Activated CD4-positive, alpha-beta T cell treated with anti-CD3 and anti-CD28 coated beads for 36 hours (primary cell): ENCODE measurements at places on chromosomes 2 and 18.

GRCh38 chr2:197784956-197785941 is at the start of gene BOLL:
Gene BOLL (minus strand): TSS chr2:197785319. CDS start chr2:197781850, 3,469 bp downstream.
- DNase-seq, result no peak

DNA sequence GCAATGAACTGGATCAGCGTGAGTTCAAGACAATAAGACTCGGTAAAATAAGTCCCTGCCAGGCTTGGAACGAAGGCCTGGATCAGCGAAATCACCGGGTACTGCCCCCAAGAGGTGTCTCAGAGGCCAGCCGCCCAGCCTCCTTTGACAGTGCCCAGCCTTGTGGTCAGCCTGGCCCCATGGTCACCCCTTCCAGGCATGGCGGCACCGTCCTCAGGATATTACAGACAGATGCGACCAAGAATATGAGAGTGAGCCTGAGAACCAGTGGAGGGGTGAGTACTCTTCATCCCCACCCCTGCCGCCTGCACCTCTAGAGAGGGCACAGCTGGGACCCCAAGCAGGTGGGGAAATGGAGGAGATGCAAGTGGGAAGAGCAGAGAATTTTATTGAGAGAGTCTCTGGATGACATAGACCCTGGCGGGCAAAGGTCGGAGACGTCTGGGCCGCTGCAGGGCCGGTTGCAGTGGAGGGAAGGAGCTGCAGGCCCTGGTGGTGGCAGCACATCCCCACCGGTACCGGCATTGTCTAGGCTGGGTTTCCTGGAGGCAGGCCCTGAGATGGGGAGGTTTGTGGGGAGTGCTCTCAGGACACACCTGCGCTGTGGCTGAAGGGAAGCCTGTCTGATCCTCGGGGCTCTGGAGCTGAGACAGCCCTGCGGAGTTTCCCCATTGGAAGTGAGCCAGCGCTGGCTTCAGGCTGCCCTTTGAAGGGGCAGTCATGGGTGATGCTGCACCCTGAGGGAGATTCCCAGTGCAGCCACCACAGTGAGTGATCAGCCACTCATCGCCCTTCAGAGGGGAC is 190.0 kb downstream of the SEPTIN10 start:
- no peak for DNase-seq

DNA sequence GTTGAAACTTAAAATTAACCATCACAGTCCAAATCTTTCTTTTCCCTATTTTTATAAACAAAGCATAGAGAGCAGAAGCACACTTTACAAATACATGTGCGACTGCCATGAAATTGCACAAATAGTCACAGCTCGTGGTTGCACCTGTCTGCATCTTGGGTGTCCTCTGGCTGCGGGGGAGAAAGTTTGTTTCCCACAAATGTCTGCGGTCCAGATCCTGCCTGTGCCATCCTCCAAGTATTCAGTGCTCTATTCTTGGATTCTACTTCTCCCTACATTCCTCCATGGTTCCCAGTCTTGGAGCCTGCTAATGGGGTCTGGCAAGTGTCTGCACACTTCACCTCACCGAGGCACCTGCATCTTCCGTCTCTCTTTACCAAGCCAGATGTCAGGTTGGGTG is 52.2 kb downstream of the SMIM21 start:
- no peak for DNase-seq

DNA sequence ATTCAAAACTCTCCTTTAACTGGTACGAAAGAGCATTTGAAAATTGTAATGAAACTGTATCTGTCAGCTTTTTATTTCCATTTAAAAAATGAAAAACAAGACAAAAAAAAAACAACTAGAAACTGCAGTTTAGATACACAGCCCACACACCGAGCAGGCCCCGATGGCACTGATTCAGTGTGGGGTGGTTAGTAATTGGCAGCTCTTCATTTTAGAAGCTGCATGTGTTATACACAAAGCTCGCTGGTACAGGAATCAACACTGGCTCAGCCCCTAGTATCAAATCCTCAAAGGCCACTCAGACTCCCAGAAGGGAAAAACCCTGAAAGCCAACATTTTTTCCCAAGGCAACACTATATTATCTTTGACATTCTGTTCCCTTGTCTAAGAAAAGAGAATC is 30.5 kb upstream of the RMDN2 start:
- DNase-seq, result no peak

DNA sequence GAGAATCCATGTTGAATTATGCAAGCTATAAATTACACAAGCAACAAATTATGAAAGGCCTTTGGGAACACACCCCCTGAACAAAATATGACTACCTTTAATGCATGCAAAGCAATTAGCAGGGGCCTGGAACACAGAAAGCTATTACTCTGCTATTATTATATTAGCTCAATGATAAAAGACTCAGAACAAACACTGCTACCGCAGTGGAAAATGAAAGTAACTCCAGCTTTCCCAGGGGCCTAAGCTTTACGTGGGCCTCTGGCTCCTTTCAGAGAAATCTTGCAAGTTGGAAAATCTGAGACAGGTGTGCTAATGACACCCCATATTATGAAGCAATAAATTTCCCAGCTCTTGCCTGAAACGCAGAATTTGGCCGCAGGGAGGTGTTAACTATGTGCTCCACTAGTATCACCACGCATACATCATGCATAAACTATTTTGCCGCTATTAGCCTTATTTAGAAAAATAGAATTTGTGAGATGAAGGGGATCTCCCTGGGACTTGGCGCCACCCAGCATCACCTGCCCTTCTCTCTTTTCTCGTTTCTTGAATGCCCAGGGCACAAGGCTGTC is 321.6 kb upstream of the LYPD1 start:
- no peak for DNase-seq

GRCh38 chr2:241849616-241850543 is 8.8 kb downstream of the PDCD1 start:
- peak; percentile 7 for DNase-seq

DNA sequence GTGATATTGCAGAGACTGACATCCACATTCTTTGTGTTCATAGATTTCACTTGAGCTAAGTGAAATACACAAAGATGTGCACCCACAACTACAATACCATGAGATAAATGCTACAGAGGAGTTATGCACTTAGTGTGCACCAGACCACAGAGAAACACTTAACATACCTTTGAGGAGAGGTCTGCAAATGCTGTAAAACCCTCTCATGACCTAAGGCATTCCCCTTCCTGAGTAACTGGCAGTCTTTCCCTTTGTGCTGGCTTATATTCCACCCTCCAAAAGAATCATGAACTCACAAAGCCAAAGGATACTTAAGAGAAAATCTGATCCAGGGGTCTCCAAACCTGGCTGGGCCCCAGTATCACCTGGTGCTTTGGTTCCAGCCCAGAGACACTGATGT is 16.2 kb downstream of the NXPH2 start:
- DNase-seq, result no peak

DNA sequence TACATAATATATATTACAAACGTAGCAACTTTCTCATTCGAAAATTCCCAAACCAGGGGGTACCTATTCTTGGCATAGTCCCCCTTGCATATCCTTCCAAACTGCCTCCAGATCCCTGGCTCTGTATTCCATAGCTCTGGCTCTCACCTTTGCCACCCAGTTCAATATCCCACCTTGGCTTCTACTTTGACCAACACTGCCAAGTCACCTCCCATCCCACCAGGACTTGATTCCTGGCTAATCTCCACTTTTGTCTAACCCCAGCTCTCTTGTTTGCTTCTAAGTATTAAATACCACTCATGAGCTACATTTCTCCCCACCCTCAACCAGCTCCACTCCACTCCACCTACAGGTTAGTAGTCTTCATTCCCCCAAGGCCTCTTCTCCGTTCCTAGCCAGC is 103.2 kb upstream of the WDR75 start:
- no peak for DNase-seq

DNA sequence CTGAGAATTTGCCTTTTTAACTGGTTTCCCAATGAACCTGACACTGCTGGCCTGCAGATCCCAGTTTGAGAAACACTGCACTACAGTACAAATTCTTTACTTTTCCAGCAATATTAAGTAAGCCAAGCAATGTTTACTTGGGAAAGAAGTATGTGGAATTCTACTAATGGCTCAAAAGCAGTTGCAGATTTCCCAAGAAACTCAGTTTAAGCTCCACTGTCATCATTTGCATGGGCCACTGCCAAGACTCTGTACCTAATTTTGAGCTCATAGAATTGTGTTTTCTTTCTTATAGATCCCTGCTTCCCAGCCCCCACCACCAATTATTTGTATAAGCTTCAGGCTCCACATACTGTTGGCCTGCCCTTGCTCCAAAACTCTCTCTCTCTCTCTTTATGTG is 676.1 kb downstream of the RNF144A start:
- DNase-seq, result no peak

GRCh38 chr2:95031076-95031725 is 5.7 kb downstream of the MAL start:
- no peak for DNase-seq

- no peak for DNase-seq
These were observed 728.9 kb downstream of the SUCLG1 start for GRCh38 chr2:83730223-83730622.

- DNase-seq, result no peak
These were observed 30.5 kb upstream of the IMPA2 start for GRCh38 chr18:11950824-11951223.

DNA sequence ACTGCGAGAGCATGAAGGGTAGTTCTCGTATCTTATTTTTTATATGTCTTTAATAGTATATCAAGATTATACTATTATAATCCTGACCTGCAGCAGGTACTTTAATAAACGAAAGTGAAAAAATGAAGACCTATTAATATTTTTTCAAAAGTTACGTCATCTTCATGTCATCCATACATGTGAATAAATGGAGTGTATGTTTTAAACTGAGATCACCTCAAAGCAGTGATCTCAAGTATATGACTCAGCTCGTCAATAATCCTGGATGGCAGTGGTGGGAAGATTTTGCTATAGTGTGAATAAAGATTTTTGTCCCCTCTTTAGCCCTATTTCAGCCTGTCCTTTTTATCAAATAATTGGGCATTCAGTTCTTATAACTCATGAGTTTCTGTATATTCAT is 166.3 kb upstream of the FBXO11 start:
- DNase-seq, result no peak

DNA sequence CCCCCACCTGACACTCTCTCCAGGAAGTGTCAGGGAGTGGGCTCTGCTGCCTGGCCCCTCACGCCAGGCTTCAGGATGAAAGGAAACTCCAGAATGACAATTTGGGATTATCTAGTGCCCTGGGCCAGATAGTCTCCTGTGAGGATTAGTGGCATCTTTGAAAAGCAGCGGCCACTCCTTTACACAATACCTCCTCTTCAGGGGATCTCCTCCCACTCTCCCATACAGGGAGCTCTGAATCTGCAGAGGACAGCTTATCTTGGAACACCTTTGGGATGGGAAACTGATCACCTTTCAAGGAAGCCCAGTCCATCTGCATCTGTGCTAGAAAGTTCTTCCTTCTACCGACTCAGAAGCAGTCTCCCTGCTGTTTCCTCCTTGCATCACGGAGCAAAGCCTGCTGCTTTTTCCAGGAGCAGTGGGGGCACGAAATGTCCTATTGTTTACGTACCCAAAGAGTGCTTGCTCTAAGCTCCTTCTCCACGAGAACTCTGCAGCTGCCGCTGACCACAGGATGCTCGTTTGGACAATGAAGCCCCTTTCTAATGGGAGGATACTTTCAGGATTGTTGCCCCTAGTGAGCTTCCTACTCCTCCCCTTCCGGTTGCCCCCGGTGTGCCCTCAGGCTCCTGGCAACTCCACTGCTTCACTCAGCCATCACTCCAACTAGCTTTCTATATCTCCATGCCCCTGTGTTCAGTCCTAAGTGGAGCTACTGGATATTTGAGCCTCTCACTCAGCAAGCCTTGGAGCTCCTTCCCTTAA is 31.5 kb downstream of the SIX3 start:
- DNase-seq, result no peak

- no peak for DNase-seq
These were observed 55.2 kb downstream of the PARD6G start for GRCh38 chr18:80191907-80192652.

- no peak for DNase-seq
These were observed 24.7 kb upstream of the AGAP1 start for GRCh38 chr2:235468978-235469655.

DNA sequence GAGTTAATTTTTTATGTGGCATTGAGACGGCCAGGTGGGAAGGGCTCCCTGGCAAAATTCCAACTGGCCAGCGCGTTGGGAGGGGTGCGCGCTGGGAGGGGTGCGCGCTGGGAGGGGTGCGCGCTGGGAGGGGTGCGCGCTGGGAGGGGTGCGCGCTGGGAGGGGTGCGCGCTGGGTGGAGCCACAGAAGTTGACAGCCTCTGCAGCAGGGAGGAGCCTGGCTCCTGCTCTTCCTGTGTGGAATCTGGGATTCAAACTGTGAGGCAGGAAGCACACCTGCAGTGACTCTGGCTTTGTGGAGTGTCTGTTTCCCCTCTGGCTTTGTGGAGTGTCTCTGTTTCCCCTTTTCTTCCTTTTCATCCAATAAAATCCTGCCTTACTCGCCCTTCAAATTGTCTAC is 147.9 kb upstream of the CBLN2 start:
- DNase-seq, result no peak

GRCh38 chr2:239831861-239832489 is 193.2 kb downstream of the NDUFA10 start:
- DNase-seq, result no peak

GRCh38 chr2:189056200-189057106 is 82.3 kb downstream of the COL3A1 start:
- no peak for DNase-seq

DNA sequence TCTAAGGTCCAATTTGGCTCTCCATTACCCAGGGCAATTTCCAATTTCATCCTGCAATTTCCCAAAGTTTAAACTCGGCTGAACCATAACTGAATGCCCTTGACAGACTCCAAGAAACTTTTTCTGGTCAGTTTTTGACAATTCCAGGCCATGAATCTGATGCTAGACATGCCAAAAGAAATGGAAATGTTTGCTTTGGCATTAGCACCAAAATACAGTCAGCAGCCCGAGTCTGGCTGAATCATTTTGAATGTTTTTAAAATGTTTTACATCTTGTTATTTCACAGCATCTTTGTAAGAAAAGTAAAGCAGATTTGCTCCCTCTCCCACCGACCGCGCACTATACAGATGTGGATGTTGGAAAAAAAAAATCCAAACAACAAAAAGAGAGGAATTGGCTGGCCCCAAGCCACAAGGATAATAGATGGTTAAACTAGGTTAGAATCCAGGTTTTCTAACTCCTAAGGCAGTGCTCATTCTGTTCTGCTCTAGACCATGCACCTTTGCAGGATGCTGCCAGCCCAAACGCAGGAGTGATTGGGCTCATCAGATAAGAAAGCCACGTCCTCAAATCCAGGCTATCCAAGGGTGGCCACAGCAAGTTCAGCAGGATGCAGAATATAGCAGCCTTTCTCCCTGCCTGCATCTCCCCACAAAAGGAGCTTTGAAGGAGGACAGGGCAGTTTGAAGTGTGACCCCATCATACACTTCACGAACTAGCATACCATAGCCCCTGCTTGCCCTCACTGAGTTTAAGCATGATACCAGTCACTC is 167.5 kb downstream of the ALK start:
- DNase-seq, result no peak

- no peak for DNase-seq
These were observed 17.7 kb downstream of the MAP2 start for GRCh38 chr2:209441541-209441940.

DNA sequence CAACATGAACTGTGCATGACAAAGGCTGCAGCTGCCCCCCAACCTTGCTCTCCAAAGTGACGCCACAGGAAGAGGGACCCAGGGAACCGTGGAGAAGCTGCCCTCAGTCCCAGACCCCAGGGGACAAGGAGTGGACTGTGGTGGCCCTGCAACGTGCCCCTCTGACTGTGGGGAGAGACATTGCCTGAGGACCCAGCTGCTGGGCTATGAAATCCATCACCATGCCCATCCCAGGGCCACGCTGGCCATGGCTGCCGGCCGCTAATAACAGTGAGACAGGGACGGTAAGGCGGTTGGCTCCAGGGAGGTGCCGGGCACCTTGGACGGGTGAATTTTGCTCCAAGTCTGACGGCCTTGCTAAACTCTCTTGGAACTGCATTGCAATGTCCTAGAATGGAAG is 211.3 kb upstream of the HDAC4 start:
- DNase-seq, result no peak
